ENCODE measurements at places on chromosomes 6 and 20.

- no peak for DNase-seq
Measured at GRCh38 chr6:99219788-99220187, 129.7 kb downstream of the FAXC start.

- no peak for DNase-seq
Measured at GRCh38 chr6:29651413-29652197, 5.3 kb upstream of the MOG start.

DNA sequence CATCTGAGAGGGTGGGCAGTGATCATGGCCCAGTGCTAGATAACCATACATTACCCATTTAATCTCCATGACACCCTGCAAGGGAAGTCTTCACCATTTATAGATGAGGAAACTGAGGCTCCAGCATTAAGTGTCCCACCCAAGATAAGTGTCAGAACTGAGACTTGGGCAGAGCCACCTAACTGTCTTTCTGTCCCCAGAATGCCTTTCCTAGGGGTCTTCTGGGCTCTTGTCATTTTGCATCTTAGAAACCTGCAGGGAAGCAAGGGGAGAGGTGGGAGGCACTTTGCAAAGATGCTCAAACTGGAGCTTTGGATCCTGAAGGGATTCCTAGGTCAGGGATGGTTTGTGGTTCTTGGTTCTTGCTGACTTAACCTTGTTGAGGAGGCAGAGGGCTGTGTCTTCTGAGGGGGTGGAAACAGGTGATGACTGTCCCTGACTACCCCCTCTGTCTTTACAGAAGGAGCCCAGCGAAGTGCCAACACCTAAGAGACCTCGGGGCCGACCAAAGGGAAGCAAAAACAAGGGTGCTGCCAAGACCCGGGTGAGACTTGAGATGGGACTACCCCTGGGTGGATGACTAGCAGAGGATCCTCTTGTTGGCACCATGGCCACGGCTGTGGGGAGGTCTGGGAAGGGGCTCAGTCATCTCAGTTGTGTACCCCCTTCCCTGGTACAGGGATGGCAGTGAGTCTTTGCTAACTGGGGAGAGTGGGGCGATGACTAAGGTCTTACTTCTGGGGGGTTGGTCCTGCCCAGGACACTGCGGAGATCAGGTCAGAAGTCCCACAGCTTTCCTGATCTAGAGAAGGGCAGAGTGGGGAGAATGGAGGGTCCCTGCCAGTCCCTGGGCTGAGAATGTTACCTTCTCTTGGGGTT, 5.8 kb downstream of the HMGA1 start:
- DNase-seq, result no peak

- DNase-seq, result no peak
Measured at GRCh38 chr6:137045222-137045789, 541 bp upstream of the IL20RA start.

DNA sequence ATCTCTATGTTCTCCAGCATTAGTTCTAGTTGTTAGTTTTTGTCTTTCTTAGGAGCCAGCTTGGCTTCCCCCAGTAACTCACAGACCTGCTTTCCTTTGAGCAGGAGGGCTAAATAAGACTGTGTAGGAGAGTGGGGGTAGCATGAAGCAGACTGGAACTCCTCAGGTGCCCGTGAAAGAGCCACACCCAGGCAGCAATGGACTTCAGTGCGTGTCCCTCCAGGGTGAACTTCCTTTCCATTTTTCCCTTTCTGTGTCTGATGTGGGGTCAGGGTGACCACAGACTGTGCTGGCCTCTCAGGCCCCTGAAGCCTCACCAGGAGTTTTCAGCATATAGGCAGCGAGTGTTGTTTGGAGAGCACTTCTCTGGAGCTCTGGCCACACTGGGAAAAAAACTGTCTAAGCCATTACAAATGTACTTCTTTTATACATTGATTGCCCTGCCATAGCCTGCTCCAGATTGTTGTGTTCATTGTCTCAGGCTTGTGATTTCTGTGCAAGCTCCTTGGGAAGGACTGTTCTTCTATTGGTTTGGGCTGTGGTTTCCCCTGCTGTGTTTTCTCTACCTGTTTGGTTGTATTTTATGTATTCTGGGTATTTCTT, 55.7 kb downstream of the SH3BGRL2 start:
- no peak for DNase-seq

Measured in stimulated activated naive B cell treated with anti-CD40 and anti-IgM and Interleukin-4, amounts not matched to agents 10 μg/mL and 1 μg/mL and 100 μg/mL, for 72 hours (primary cell).